ENCODE measurements at places on chromosomes 5 and 9.

GRCh38 chr5:52961274-52961681 lies 27.9 kb upstream of the ITGA2 start:
- DNase-seq: no peak

- peak; percentile 73 for DNase-seq
These were observed 292.0 kb downstream of the FANCC start for GRCh38 chr9:95025213-95026147.

- DNase-seq: no peak
These were observed 64.5 kb downstream of the SEC61B start for GRCh38 chr9:99286536-99286935.

GRCh38 chr5:52665559-52665958 lies 122.2 kb upstream of the ITGA1 start:
- DNase-seq: no peak

- no peak for DNase-seq
These were observed 488.6 kb downstream of the ACTL7B start for GRCh38 chr9:108367188-108367587.

GRCh38 chr5:159883522-159883950 lies 32.7 kb upstream of the ADRA1B start:
- no peak for DNase-seq

DNA sequence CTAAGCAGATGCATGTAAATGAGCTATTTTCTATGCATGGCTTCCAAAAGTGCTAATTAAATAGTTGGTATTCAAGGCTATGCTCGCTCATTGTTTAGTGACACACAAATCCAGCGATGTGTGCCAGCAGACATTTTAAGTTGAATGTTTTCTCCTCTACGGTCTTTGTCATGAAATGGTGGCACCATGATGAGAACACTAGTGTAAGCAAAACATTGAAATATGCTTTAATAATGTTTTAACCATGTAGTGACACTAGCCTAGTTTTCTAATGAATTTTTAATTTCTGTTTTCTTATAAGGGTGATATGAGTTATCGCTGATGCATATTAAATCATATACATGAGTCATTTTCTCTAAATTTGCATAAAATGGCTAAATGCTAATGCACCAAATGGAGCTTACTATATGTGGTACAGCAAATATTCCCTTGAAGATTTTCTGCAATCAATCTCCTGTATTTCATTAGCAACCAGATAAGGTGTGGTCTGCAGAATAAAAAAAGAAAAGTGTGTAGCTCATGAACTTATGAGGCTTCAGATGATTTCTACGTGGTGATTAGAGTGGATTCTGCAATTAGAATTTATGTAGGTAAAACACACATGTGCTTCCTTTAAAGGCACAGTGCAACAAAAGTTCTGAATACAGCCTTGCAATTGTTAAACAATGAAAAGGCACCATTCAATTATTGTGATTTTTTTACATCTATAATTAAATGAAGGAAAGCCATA lies 226.6 kb downstream of the MEF2C start:
- no peak for DNase-seq

GRCh38 chr5:120093178-120093577 lies 370.9 kb upstream of the PRR16 start:
- DNase-seq: no peak

- no peak for DNase-seq
These were observed 126.0 kb upstream of the BOD1 start for GRCh38 chr5:173742432-173742816.
